ENCODE measurements at places on chromosomes 1 and 21.
A peak's percentile ranks its signal among the peaks of the same experiment; 100 is the strongest.

DNA sequence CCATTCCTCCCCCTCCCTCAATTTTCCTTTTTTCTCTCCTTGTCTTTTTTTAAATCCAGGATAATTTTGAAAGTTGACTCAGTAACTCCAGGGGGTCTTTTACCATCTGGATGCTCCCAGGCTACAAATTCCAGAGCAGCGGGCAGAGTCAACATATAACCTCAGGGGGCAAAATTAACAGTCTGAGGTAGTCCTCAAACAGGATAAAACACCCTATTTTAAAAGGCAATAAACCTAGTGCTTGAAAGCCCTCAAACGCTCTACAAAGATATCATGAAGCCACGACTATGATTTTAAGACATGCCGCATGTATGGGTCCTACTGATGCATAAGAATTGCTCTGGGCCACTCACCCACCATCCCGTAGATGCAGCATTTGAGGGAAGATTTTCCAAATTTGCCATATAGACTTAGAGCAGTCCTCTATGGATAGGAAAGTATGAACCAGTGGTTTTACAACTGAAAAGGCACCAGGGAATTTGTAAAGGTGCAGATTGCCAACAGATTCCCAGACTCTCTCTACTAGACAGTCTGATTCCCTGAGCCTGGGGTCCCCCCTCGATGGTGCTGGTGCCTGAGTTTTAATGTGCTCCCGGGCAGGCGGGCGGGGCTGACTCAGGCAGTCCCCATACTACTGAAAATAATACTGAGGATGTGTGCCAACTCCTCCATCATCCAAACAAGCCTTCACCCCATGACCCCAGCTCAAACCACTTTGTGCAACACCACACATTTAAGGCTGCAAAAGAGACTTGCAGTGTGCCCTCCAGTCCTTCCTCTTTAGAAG lies 37.2 kb downstream of the PTPN14 start:
- DNase-seq, result no peak

- DNase-seq, result peak; percentile 57
Measured at GRCh38 chr1:230125640-230126528, 58.8 kb downstream of the GALNT2 start.

DNA sequence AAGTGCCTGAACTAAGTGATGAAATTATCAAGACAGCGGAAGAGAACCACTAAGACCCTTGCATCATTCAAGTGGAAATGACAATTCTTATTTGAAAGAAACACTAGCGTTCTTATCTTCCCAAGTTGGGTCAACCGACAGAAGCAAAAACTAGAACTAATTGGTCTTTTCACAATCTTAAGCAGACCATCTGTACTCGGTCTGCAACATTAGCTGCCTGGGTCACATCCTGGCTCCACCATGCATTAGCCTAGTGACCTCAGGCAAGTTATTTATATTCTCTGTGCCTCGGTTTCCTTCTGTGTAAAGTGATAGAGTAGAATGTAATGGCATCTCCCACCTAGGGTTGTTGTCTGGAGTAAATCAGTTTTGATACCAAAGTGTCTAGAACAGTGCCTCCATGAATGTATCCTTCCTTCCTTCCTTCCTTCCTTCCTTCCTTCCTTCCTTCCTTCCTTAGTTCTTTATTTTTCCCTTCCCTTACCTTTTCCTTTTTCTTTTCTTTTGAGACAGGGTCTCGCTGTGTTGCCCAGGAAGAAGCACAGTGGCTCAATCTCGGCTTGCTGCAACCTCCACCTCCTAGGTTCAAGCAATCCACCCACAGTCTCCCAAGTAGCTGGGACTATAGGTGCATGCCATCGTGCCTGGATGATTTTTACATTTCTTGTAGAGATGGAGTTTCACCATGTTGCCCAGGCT lies 6.0 kb downstream of the COLGALT2 start:
- DNase-seq, result no peak

DNA sequence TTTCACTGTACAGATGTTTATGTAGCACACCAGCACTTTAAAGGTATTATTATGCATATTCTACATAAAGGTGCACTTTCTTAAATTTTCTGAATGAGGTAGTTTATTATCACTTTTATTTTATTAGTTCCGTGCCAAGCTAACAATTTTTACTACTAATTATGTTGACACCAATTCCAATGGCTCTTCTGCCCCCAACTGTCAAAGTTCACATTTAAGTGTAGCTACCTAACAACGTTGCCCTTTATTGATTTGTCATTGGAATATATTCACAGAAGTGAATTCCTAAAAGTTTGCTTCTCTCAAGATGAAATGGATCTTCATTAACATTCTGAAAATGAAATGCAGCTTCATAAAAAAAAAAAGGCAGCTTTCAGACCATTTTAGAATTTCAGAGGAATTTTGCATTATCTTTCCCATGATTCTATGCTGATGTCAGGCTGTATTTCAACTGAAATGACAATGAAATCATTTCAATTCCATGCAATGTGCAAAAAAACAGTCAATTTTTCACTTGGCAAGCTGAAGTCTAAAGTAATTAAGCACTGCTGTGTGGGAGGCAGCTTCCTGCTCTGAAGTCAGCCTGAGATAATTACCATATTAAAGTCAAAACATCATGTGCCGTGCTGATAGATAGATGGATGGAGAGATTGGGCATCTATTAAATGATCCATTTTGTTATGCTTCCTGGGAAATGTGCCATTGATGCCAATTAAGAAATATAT lies 229.2 kb downstream of the TTLL7 start:
- no peak for DNase-seq

DNA sequence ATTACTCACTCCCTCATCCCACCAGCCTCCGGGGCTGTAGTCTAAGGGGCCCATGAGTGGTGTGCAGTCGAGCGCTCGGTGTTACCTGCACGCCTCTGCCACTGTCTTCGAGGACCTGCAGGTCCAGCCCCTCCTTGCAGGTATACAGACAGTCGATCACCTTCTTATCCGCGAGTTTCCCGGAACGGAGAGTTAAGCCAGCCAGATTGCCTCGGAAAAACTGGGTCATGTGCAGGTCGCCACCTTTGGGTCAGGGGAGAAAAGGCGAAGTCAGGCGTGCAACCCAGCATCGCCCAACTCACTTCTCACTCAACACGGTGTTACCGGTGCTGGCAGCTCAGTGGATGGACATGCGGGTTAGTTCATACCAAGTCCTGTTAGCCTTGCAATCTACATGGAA lies 84.3 kb downstream of the PIK3CD start:
- DNase-seq, result no peak

DNA sequence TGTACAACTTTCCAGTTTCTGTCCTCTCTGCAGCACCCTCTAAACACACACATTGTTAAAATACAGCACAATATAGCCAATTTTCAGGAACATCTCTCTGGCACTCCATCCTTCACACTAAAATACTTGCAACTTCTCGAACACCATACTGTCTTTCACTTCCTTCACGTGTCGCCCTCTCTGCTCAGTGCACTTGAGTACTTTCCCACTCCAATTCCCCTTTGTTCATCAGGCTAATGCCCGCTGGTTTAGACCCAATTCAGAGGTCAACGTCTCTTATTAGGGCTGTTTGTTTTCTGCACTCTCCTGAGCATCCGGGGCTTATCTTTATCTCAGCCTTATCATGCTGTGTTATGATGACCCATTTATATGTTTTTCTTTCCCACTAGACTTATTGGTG lies 238.2 kb upstream of the SGIP1 start:
- DNase-seq, result no peak

GRCh38 chr21:33684923-33685560 lies 42.7 kb downstream of the ITSN1 start:
- DNase-seq, result no peak

DNA sequence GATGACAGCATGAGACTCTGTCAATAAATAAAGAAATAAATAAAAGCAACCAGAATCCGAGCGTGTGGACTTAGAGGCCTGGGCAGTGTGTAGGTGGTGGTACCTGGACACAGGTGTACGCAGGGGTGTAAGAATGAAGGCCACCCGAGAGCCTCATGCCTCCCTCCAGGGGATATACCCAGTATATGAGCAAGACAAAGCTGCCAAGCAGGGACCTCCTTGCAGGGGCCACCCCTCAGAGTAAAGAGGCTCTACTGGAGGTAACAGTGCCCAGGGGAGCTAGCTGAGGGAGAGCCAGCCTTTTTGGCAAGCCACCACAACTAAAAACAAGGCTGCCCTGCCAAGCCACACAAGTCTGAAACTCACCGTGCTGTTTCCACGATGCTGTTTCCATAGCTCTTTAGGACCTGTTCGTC lies 179.2 kb upstream of the RAB4A start:
- DNase-seq, result no peak

GRCh38 chr1:193685986-193686385 lies 499.6 kb upstream of the B3GALT2 start:
- no peak for DNase-seq

GRCh38 chr1:231094421-231094820 lies 54.4 kb upstream of the FAM89A start:
- no peak for DNase-seq

- DNase-seq, result no peak
Measured at GRCh38 chr1:168788258-168788657, 59.3 kb upstream of the DPT start.
